RPMI7951 (cell line): ENCODE measurements at places on chromosomes 2 and 18. TPM values are rescaled to one million over a fixed set of nuclear protein-coding genes. Genes with fewer than 3 reads are reported as not detected.

- DNase-seq, result no peak
Measured at GRCh38 chr18:48665654-48666053, 126.8 kb downstream of the CTIF start.

Gene CD8B
- total RNA-seq, result not detected in 2 replicates

Gene SETBP1
- 5.1 and 5.5 TPM in 2 replicates for total RNA-seq

Gene CD226
- 0.12 and 0.49 TPM in 2 replicates for total RNA-seq

DNA sequence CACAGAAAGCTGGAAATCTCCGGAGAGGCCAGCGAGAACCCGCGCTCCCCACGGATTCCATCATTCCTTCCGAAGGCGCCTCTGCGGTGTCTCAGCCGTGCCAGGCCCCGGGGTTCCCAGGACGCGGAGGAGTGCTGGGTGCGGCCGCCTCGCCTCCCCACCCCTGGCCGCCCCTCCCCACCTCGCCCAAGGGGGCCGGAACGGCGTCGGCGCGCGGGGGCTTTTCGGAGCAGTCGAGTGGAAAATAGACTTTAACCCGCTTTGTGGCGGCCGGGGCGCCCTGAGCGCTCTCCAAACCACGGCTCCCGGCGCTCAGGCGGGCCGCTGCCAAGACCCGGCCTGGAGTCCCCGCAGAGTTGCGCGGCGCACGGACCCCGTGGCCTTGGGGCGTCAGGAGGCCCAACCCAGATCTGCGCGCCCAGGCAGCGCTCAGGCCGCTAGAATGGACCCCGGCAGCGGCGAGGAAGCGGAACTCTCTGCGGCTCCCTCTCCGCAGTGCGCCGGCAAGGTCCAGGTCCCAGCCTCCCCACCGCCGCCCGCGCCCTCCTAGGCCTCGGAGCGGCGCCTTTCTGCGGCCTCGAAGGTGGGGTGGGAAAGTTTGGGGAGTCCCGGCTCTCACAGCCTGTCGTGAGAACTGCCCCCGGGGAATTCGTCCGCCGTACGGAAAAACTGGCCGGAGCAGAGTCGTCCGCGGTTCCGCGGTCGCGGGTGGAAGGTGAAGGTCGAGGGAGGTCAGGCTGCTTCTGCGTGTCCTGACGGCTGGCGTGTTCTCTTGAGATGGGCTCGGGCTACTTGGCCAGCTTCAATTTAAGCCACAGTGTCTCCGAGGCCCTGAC, 1.2 kb upstream of the EMX1 start:
- no peak for DNase-seq

GRCh38 chr2:233449081-233449901, 95.0 kb downstream of the DGKD start:
- DNase-seq, result no peak

Gene GDF7
- not detected in 2 replicates for total RNA-seq

DNA sequence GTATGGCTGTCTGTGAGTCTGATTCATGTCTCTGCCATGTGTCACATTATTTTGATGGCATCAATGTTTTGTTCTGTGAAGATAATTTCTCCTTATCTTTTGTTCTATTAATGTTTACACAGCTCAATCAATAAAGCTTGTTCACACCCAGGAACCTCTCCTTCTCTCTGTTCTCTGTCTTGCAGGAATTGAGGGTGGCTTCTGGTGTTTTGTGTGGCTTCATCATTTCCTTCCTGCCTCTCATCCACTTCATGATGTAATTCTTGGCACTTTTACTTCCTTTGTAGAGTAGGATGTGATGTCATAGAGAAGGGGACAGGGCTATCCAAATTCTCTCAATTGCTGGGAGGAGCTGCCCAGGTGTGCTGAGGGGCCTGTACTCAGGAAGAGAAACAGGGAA, 27.2 kb downstream of the ASXL3 start:
- DNase-seq, result no peak

Gene SMAD7
- total RNA-seq, result 8.8 and 9.0 TPM in 2 replicates

GRCh38 chr2:62074233-62074632, 121.7 kb upstream of the B3GNT2 start:
- DNase-seq, result no peak

DNA sequence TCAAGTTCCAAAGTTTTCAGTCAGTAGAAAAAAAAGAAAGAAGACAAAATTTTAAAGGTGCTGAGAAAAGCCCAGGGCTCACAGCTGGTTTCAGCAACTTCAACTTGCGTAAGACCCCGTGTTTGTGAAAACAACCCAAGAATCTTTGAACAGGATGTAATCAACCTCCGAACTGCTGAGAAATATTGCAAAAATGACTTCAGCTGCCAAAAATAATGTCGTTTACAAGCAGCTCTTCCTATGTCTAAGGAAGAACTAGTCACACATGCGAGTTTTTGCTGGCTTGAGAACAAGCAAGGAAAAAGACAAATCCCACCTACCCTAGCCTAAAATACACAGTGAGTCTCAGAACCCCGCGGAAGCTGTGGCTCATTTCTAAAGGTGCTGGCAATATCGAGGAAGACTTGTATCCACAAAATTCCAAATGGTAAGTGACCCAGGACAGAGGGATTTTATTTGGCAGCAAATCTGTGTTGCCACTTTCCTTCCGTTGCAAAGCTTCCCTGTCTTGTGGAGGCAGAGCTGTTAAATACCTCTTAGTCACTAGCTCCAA, 59.8 kb upstream of the SLC8A1 start:
- DNase-seq, result peak; percentile 10

Gene GPC1
- total RNA-seq, result 13.9 and 24.1 TPM in 2 replicates

DNA sequence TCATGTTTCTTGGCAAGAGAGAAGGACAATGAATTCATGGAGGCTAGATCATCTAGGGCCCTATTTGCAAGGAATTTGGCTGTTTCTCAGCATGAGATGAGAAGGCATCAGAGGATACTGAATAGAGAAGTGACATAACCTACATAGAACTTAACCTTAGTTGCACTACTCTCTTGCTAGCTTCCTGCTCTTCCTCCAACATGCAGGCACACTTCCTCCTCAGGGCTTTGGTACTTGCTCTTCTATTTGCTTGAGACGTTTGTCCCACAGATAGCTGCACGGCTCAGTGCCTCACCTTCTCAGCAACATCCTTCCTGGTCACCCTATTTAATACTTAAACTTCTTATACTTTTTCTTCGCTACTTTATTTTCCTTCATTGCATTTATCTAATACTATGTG, 20.0 kb upstream of the LANCL1 start:
- no peak for DNase-seq

DNA sequence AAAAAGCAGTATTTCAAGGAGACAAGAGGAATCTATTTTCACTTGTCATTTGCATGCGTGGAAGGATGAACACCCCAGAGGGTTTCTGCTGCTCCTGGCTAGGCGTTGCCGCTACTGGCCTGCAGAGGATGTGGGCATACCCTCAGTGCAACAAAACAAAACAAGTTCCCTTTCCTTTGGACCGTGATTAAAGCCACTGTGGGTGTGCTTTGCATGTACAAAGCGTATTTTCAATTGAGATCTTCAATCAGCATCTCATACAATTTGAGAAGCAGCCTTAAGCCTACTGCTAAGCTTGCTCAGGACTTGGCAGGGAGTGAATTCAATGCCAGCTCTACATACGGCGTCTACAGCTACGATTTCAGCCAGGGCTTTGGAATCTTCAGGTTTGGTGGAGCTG, 298.4 kb downstream of the LPIN1 start:
- no peak for DNase-seq

DNA sequence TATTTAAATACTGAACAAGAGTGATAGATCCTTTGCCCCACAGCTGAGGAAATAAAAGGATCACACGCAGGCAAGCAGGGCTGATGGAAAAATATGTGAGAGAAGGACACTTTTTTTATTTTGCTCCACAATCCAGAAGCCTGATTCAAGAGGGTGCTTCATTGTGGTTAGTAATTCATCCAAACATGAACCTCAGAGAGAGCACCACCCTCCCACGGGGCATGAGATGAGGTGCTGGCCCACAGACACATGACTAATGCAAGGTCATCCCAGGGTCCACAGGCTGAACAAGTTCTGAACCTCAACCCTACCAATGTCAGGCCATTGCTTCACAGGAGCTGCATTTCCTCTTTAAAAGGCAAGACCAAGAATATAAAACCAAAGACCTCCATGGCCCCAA, 239.6 kb downstream of the MREG start:
- peak; percentile 99 for DNase-seq

GRCh38 chr2:172806493-172806892, 70.8 kb downstream of the RAPGEF4 start:
- DNase-seq, result peak; percentile 62

DNA sequence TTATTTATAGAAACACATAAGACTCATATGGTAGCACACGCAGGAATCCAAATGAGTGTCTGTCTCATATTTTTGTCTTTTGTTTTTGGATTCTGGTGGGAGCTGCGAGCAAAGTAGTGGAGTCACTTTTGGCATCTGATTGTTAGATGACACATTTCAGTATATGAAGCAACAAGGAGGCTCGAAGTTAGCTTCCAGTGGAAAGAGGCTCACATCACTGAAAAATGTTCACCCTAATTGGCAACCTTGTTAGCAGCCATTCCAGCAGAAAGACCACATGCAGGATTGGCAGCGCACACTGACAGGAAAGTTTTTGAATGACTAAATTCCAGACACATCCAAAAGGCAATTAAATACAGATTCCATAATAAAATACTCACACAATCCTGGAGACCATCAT, 87.4 kb downstream of the MYT1L start:
- DNase-seq, result no peak

GRCh38 chr18:44409071-44409470, 271.6 kb upstream of the SETBP1 start:
- DNase-seq, result no peak

DNA sequence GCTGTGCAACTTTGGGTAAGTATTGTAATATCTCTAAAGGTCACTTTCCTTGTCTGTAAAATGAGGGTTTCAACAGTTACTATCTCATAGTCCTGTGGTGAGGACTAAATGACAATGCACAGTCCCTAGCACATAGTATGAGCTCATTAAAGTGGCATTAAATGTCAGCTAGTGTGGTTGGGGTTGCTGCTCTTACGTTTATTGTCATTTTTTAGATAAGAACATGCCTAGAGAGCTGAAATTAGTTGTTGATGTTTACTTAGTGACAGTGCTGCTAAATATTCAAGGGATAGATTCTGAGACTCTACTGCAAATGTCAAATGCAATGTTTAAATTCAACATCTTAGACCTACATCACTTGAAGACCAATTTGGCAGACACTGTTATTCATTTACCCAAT, 356.1 kb upstream of the ETAA1 start:
- no peak for DNase-seq

Gene SCYGR4
- not detected in 2 replicates for total RNA-seq

Gene CPO
- not detected in 2 replicates for total RNA-seq

DNA sequence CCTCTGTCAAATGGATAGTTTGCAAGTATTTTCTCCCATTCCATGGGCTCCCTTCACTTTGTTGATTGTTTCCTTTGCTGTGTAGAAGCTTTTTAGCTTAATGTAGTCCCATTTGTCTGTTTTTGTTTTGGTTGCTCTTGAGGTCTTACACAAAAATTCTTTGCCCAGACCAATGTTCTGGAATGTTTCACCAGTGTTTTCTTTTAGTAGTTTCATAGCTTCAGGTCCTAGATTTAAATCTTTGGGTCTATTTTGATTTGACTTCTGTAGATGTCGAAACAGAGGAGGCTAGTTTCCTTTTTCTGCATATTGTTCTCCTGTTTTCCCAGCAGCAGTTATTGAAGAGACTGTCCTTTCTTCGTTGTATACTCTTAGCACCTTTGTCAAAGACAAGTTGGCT, 351.6 kb downstream of the PTPRM start:
- DNase-seq, result no peak

- DNase-seq, result no peak
Measured at GRCh38 chr2:168469281-168469988, 13.4 kb downstream of the CERS6 start.

Gene FASTKD2
- total RNA-seq, result 48.5 and 58.5 TPM in 2 replicates

DNA sequence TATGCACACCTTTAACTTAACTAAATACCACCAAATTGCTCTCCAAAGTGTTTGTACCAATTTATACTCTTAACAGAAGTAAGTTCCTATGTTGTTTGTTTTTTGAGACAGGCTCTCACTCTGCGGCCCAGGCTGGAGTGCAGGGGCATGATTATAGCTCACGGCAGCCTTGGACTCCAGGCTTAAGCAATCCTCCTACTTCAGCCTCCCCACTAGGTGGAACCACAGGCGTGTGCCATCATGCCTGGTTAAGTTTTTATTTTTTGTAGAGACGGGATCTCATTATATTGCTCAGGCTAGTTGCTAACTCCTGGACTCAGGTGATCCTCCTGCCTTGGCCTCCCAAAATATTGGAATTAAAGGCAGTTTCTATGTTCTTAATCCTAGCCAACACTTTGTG, 13.1 kb upstream of the NAB1 start:
- peak; percentile 49 for DNase-seq

DNA sequence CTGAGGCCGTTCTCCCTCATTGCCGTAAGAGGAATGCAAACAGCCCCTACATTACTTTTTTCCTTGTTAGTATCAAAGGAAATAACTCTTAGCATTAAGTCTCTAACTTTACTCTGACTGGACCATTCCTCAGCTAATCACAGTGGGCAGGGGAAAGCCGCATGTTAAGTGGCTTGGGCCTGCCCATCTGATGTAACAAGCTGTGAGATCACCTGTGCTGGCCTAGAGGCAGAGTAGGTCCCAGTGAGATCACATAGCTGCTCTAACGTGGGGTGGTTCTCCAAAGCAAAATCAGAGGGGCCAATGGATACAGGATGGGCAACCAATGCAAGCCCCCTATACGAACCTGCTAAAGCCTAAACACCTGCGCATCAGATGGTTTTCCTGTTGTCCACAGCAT, 5.9 kb upstream of the MOCOS start:
- DNase-seq, result no peak

DNA sequence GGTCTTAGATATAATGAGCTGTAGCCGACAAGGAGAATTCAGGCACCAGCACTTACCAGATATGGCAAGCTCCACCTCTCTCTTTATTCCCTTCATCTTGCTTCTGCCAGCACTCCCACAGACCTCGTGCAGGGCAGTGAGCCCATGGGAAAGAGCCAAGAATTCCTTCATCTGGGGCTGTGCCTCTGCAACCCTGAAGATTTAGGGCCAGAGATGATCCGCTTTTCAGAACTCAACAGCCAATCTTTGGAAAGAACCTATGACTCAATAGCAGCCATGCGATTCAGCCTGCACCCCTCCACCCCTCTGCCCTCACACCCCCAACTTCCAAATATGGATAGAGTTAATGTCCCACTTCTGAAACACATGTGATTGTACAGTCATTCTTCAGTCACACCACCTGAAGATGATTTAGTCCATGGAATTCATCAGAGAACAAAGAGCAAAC, 533.7 kb upstream of the TNP1 start:
- peak; percentile 95 for DNase-seq

Gene SLC66A2
- 15.4 and 19.6 TPM in 2 replicates for total RNA-seq

Gene AQP12A
- total RNA-seq, result not detected in 2 replicates

- DNase-seq, result no peak
Measured at GRCh38 chr2:28993206-28993960, 12.3 kb downstream of the TOGARAM2 start.

Gene RAX
- total RNA-seq, result not detected in 2 replicates

GRCh38 chr2:10762651-10763460, 41.4 kb downstream of the ATP6V1C2 start:
- DNase-seq, result peak; percentile 37

DNA sequence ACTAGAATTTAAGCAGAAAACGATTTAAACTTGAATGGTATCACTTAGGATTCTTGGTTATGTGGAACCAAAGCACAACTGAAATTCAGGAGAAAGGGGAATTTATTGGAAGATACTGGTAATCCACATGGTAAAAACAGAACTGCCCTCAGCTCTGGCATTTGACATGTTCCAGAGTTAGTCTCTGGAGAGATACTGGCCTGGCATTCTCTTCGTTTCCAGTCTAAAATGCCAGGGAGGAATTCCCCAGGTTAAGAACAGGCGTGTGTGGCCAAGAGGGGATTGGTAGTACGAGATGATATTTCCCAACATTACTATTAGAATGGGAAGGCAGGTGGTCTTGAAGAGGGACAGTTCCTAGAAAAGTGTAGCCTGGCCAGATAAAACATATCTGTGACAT, 68.5 kb upstream of the TXNDC2 start:
- DNase-seq, result no peak

- DNase-seq, result peak; percentile 70
Measured at GRCh38 chr18:23703057-23703986, 14.1 kb downstream of the LAMA3 start.
